ENCODE measurements at places on chromosomes 7 and 10.

GRCh38 chr10:119257899-119258419 lies 50.6 kb downstream of the GRK5 start:
- DNase-seq: no peak

DNA sequence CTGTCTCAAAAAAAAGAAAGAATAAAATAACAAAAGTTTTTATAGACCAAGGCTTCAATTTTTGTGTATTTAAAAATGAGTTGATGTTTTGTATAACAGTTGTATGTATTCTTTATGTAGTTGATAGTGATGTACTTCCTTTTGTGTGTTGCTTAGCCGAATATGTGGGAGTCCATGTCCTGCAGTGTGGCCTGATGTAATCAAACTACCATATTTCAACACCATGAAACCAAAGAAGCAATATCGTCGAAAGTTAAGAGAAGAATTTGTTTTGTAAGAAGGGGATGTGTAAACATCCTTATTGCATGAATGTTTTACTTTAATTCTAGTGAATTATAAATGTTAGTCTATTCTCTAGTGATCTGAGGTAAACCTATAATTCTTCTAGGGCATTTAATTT lies 56.6 kb downstream of the MPLKIP start:
- peak; percentile 77 for DNase-seq

- DNase-seq: no peak
These were observed 4.9 kb upstream of the ZMIZ2 start for GRCh38 chr7:44743750-44744149.

GRCh38 chr7:43105521-43106120 lies 6.8 kb upstream of the HECW1 start:
- DNase-seq: no peak

DNA sequence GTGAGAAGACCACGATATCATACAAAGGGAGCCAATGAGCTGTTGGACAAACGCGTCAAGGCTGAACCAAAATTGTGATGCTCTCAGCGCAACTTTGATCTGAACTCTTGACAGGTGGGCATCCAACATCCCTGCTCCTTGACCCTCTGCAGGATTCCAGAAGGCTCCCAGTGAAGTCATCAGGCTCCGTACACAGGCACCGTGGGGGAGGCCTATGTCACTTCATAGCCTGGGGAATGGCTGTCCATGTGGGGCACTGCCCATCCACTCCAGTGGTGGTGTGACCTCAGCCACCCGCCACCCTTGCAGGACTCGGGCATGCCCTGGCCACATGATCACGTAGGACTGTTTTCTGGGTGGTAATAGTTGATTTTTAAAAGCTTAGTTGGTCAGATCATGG lies 233.8 kb upstream of the GRB10 start:
- DNase-seq: no peak

GRCh38 chr10:1670541-1671365 lies 66.6 kb downstream of the ADARB2 start:
- DNase-seq: no peak

GRCh38 chr10:96448021-96448457 lies 65.7 kb downstream of the TLL2 start:
- DNase-seq: no peak
